ENCODE measurements at places on chromosomes 5 and 9.

DNA sequence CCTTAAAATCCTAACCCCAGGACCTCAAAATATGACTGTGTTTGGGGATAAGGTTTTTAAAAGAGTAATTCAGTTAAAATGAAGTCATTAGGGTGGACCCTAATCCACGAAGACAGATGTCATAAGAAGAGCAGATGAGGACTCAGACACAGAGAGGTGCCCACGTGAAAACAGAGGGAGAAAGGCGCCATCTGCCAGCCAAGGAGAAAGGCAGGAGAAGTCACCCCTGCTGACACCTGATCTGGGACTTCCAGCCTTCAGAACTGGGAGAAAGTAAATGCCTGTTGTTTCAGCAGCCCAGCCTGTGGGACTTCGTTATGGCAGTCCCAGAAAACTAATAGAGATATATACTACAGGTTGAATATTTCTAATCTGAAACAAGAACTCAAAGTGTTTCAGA, 67.4 kb downstream of the ROR2 start:
- DNase-seq, result no peak

DNA sequence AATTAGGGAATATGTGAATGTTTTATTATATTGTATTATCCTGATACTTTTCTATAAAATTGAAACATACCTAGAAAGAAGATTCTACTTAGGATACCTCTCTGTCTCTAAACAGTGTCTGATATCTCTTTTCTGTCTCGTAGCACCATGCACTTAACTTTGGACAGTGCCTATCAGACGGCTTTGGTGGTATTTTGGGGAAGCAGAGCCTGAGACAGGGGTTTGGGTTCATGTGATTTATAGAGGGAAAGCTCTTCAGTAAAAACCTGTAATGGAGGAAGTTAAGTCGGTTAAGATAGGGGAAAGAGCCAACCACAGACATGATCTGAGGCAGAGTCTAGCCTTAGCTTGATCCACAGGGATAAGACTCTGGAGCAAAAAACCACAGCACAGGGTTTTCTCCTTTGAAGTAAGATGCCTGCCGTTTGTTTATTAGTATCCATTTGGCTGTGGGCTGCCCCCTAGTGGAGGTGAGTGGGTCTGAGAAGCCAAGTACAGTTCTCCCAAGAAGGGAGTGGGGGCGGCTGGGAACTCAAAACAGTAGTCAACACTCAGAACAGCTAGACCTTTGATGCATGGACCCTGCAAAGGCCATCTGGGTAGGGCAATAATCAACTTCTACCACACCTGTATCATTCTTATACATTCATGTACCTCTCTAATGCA, 141.2 kb upstream of the ASTN2 start:
- no peak for DNase-seq

DNA sequence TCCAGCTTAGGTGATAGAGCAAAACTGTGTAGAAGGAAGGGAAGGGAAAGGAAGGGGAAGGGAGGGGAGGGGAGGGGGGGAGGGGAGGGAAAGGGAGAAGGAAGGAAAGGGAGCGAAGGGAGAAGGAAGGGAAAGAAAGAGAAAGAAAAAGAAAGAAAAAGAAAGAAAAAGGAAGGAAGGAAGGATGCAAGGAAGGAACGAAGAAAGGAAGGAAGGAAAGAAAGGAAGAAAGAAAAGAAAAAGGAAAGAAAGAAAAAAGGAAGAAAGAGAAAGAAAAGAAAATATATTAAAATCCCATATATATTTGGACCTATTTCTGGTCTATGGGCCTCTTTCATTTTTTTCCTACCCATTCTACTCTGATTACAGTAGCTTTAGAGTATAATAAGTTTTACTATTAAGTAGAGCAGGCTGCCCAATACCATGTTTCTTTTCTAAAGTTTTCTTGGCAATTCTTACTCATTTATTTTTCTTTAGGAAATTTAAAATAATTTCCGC, 229.1 kb downstream of the AUH start:
- no peak for DNase-seq

GRCh38 chr5:153636670-153637451, 146.4 kb downstream of the GRIA1 start:
- no peak for DNase-seq

- DNase-seq, result no peak
Measured at GRCh38 chr9:134912126-134912840, 5.4 kb downstream of the FCN1 start.

GRCh38 chr5:161420521-161420920, 126.0 kb downstream of the GABRB2 start:
- no peak for DNase-seq

DNA sequence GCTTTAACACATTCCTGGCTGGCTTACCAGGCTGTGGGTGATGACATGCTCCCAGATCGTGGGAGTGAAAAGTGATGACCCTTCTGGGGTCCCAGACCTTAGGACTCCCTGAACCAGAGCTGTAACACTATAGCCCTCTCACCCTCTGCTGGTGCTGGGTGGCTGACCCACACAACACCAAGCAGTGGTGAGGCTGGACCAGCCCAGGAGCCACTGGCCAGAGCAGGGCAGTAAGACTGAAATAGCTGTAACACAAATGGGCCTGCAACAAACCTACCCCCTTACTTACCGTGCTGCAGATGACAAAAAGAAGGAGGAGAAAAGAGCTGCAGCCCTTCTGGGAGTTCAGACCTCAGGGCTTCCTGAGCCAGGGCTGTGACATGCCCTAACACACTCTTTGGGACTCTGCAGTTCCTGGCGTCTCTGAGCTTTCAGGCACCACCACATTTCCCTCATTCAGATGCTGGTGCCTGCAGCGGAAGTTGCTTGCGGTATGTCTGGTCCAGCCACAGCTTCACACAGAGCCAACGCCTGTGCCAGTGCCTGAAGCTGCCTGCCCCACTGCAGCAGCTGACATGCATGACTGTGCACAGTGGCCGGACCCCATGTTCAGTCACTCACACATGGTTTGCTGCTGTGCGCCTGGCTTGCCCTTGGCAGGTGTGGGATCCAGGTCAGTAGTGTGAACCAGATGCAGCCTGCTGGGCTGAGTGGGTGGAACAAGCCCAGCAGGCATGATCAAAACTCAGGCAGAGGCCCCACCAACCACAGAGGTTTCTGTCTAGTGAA, 1247.4 kb downstream of the EFNA5 start:
- no peak for DNase-seq

GRCh38 chr5:126875303-126875785, 98.4 kb downstream of the LMNB1 start:
- DNase-seq, result no peak

DNA sequence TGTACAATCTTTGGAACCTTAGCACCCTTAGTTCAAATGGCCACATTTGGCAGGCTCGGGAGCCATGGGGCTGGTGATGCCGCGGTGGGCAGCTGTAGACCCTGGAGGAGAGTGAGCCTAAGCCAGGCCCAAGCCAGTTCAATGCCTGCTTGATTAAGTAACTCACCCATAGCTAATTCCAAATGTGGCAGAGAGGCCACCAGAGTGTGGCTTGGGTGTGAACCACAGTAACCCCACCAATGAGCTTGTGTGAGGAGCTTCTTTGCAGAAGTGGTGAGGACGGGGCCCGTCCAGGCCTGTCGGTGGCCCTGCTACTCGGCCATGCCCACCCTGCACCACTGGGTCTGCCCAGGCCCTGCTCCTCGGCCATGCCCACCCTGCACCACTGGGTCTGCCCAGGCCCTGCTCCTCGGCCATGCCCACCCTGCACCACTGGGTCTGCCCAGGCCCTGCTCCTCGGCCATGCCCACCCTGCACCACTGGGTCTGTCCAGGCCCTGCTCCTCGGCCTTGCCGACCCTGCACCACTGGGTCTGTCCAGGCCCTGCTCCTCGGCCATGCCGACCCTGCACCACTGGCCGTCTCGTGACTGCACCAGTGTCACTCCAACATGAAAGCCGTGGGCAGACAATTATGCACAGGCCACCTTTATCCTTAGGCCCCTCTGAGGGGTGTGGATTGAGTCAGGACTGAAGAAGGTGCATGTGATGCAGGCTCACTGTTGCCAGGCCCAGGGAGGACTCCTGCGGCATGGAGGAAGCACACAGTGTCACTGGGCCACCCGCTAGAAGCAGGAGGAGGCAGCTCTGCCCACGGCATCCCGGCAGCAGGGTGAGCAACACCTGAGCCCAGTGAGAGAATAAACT, 75.4 kb downstream of the MRPL36 start:
- DNase-seq, result peak; percentile 23

GRCh38 chr5:21826884-21827283, 1026.3 kb downstream of the CDH12 start:
- no peak for DNase-seq

DNA sequence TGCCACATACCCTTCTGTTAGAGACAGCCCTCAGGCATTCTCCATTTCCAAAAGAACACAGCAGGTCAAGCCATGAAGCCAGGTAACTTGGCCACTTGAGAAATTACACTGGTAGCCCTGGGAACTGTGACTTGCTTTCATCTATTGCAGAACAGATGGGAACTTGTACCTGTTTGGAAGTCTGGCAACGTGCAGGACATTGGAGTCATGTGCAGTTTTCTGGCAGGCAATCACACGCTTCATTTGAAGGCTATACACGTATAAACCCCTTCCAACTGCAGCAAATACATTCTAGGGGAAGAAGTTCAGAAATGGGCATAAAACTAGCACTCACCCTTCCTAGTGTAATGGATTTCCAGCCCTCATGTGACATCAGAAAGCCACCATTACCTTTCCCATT, 54.0 kb downstream of the WDR41 start:
- DNase-seq, result no peak

GRCh38 chr9:120944434-120944843, 17.8 kb upstream of the TRAF1 start:
- DNase-seq, result no peak

DNA sequence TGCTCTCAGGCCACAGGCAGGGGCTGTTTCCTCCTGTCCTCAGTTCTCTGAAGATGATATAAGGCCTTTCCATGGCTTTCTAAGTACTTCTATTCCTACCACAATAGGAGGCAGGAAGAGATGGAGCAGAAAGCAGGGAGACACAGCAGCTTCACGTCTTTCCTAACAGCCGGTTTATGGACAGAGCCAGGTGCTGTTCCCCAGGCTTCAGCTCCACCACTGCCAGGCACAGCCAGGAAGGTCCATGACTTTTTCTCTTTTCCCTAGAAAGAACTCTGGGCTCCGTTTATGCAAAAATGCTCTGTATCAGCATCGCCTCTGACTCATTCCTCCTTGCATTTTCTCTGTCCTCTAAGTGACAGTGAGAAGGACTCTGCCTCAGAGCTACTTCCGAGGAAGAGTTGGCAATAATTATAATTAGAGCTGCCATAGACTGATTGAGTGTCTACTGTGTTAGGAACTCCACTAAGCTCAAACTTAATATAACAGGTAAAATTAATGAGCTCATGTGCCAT, 478.5 kb downstream of the RASEF start:
- DNase-seq, result no peak

DNA sequence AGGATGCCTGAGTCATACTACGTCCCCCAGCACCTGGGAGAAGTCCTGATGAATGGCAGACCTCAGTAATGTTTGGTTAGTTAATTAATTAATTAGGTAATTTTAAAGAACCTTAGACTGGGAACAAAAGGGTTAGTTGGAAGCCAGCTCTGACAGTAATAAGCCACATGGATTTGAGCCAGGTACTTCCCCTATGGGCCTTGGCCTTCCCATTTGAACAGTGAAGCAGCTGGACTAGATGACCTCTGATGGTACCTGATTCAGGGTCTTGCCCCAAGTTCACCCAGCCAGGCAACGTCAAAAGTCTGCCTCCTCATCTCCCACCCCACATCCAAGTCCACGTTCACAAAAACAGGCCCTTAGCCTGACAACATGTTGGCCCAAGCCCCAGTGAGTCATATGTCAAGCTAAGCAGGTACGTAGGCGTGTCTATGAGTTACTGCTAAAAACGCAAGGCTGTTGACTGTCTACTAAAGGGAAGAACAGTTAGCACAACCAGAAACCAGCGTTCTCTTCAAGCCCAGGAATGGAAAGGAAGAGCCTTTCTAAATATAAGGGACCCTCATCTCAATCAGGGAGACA, 303.2 kb downstream of the ACTL7B start:
- DNase-seq, result no peak

- no peak for DNase-seq
Measured at GRCh38 chr9:1878811-1879210, 136.3 kb upstream of the SMARCA2 start.

- no peak for DNase-seq
Measured at GRCh38 chr9:6829027-6829426, 71.3 kb downstream of the KDM4C start.

- DNase-seq, result no peak
Measured at GRCh38 chr5:69001627-69002026, 92.2 kb upstream of the SLC30A5 start.

DNA sequence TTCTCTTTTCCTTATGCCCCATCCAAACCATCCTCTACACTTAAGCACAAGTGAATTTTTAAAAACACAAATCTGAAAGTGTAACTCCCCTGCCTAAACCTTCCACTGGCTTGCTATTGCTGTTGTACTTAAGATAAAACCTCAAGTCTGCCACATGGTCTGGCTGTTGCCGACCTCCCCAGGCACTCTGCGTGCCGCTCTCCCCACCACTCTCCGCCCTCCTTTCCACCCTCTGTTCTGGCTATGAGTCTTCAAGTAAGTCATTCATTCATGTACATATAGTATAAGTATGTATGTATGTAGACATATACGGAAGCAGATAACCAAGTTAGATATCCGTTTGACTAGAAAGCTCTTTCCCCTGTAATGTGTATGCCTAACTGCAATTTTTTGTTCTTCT, 94.7 kb upstream of the ANKRD55 start:
- DNase-seq, result peak; percentile 76

GRCh38 chr9:89750117-89750791, 145.4 kb downstream of the GADD45G start:
- no peak for DNase-seq

DNA sequence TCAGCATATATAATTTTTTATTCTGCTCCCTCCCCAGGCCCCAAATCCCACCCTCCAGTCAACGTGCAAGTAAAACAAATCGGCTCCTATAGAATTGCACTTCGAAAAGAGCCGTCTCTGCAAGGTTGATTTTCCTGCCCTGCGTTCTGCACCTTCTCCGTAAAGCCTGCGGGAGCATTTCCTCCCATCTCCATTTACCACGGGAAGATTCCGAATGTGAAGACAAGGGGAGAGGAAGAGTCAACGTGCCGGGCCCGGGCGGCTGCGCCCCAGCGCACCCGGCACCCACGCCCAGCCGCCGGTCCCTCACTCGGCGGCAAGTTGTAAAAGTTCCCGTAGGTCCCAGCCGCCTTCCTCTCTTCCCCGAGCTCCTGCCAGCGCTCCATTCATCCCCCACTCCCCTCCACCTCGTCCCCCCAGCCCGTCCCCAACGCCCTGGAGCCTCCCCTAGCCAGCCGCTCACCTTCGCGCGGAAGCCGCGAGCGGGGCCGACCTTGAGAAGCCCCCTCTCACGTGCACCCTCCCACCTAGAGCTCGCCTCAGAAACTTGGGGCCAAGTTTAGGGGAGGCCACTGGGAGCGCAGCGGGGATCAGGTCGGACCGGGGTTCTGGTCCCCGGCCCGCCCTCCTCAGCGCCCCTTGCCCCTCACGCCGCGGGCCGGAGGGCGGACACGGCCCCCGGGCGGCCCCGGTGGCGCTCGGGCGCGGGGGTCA, 431 bp downstream of the BNC2 start:
- no peak for DNase-seq

DNA sequence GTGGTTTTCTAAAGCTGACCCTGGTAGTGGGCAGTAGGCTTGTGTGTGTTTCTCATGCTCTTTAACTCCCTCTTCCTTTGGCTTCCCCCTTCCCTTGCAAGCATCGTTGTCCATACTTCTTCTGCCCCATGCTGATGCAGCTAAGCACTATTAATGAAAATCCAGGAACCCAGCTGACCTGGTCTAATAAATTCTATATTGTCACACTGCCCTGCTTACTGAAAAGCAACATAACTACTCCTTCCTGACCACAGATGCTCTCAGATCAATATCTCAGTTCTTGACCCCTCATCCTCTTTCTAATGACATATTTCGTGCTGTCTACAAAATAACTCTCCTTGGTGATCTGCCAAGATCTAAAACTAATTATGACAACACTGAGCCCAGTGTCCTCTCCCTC, 405.5 kb downstream of the EFNA5 start:
- no peak for DNase-seq

Measured in activated T-cell treated with anti-CD3 and anti-CD28 coated beads, Interleukin-2, amount 50 U/mL, for 24 hours (primary cell).